Activated CD8-positive, alpha-beta T cell treated with anti-CD3 and anti-CD28 coated beads for 36 hours (primary cell): ENCODE measurements at places on chromosomes 1 and 21.
A peak's percentile ranks its signal among the peaks of the same experiment; 100 is the strongest.

- DNase-seq: no peak
Observed at GRCh38 chr1:44013949-44014348, 17.3 kb downstream of the SLC6A9 start.

- DNase-seq: no peak
Observed at GRCh38 chr1:185365951-185366350, 48.9 kb upstream of the IVNS1ABP start.

- no peak for DNase-seq
Observed at GRCh38 chr1:48048980-48049379, 51.8 kb upstream of the TRABD2B start.

DNA sequence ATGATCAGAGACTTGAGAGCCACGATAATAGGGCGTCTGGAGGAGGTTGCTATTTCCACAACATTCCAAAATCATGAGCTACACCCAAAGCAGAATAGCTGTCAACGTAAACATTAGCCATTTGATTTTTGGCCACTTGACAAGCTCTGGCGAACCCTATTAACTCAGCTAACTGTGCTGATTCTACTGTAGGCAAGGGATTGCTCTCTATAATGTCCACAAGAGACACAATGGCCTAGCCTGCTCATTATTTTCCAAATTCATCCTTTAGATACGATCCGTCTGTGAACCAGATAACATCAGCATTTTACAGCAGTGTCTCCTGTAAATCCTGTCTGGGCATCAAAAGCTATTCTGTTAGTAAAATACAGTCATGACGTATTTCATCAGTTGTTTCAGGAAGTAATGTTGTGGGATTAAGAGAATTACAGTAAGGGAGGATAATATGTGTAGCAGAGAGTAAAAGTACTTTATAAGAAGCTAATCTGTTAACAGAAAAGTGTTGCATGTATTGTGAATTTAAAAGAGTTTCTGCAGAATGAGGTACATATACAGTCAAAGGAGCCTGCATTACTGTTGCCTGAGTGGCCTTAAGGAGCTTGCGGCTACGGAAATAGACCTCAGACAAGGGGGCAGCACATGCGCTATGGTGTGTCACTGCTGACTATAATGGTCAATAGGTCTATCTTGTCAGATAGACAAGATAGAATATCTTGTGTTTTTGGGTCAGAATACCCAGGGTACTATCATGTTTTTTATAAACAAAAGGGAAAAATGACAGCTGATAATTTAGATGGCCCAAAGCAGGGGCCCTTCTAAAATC is 44.9 kb upstream of the TINAGL1 start:
- no peak for DNase-seq

- peak; percentile 41 for DNase-seq
Observed at GRCh38 chr1:86704972-86705664, 742 bp downstream of the SH3GLB1 start.

GRCh38 chr1:59126366-59126765 is 170.5 kb upstream of the FGGY start:
- DNase-seq: no peak
